Activated CD8-positive, alpha-beta memory T cell treated with anti-CD3 and anti-CD28 coated beads for 4 hours (primary cell): ENCODE measurements at places on chromosomes 5 and 9.

- DNase-seq, result no peak
Observed at GRCh38 chr5:180910182-180910581, 11.2 kb downstream of the BTNL8 start.

- no peak for DNase-seq
Observed at GRCh38 chr9:136701668-136702053, 10.7 kb upstream of the DIPK1B start.

GRCh38 chr9:93645921-93646639 is 69.7 kb downstream of the PHF2 start:
- DNase-seq, result no peak

GRCh38 chr5:10602031-10602806 is 38.3 kb downstream of the ANKRD33B start:
- no peak for DNase-seq

DNA sequence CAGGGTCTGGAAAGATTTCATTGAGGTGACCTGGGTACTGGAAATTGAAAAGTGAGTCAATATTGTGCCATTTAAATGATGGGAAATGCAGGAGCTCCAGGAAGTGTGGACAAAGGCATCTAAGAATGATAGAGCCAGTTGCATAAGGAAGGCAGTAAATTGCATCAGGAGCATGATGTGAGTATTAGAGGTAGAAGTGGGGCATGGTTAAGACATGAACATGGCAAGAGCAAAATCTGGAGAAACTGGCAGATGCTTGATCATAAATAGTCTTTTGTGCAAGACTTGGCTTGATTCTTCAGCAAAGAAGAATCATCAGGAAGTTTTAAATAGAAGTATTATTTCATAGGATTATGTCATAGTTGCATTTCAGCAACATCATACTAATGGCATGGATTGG is 157.4 kb upstream of the PUM3 start:
- DNase-seq, result no peak

DNA sequence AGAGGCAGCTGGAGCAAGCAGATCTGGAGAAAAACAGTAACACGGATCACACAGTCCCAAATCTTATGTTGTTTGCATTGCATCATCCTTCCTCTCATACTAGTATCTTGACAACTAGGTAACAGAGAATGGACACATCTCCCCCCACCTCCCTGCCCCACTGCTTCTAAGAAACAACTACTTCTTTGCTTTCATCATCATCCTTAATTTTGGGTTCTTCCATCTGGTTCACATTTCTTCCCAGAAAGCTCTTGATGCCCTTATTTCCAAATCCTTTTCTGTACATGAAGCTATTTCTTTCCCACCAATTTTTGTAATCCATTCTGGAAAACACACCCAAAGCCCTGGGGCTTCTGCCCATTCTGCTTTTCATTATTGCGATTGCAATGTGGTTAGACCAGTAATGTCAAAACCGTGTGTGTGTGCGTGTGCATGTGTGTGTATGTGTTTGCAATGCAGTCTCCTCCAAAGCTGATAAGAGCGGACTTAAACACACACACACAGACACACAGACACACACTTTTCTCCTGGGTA is 254.7 kb upstream of the SLC30A5 start:
- DNase-seq, result no peak

DNA sequence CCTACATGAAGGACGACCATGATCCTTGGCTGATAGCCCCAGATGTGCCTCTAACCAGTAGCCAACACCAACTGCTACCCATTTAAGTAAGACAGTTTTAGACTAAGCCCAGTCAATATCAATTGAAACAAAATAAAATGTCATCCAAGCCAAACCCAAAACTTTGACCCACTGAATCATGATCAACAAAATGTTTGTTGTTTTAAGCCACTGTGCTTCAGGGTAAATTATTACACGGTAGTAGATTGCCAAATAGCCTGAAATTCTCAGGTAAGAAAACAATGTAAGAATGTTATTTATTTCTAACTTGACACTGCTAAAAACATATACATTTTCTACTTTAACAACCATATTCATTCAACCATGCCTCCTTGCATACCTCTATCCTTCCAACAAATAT is 105.5 kb upstream of the PAPPA start:
- DNase-seq, result no peak

DNA sequence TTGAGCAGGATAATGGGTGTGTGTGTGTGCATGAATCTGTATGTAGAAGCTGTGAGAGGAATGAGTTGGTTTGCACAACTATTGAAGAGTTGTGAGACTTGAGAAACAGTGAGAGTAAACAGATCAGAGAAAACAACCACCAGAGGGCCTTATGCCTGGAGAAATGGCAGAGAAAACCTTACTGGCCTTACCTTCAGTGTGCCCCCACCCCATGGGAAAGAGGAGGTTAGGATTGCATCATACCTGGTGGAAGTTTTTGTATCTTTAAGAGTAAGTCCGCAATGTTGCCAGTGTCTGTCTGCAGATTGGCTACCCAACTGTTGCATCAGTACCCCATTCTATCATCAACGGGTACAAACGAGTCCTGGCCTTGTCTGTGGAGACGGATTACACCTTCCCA is 1909.4 kb upstream of the WWC1 start:
- DNase-seq, result no peak
